ENCODE measurements at places on chromosomes 1 and 21.

DNA sequence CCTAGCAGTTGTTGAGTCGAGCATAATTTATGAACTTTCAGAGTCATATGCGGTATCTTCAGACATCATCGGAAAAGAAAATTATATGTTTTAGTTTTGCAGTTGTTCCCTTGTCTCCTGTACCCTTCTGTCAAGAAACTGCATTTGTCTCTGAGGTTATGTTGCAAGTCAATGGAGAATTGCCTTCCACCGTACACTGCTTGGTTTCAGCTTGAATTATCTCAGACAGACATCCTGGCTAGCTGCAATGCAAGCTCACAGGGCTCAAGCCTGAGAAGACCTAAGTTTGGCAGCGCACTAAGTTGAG is 156.0 kb downstream of the NFIA start:
- DNase-seq: no peak

GRCh38 chr1:232844791-232845190 is 39.6 kb downstream of the MAP10 start:
- no peak for DNase-seq

DNA sequence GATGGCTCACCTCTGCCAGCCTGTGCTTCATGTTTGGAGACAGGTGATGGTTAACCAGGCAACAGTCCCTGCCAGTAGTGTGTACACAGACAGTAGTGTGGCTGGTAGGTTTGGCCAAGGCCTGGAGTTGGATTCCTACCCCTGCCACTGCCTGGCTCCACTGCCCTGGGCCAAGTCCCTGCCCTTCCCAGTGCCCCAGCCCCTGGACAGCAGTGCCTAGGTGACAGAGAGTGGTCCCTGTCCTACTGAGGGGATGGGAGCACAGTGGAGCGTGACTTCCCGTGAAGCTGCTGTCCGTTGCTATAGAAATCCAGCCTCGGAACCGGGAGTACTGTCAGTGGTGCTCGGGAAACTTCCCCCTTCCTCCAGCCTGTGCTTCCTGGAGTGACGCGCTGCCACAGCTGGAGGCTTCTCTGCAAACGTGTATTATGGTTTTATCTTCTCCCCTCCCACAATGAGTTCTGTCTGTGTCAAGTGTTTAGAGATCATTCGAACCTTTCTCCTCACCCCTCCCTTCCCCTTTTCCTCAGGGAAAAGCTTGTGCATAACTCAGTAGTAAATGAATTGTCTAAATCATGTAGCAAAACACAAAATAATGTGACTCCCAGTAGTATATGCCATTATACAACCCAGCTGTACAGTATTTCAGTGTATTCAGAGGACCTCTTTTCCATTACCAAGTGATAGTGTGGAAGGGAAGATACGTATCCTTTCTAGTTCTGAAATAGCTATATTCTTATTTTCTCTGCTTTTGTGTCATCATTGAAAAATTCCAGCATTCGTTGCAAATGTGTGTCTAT is 73.4 kb downstream of the GALNT2 start:
- DNase-seq: no peak

DNA sequence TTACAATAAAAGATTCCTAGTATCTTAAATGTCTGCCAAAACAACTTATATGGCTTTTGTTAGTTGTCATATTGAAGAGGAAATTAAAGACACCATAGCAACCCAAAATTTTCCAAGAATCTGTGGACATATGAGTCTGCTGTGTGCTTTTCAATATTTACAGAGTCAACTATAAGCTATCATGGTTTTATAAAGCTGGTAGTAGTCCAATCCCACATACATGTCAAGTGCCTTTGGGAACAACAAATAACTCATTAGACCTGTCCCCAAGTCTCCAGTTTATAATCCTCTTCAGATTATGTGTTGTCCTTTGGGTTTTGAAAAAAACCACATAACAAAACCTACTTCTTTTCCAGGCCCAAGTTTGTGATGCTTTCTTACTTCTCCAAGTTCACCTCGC is 293.8 kb upstream of the USP25 start:
- no peak for DNase-seq

- no peak for DNase-seq
Observed at GRCh38 chr1:204130981-204131892, 20.6 kb downstream of the ETNK2 start.

GRCh38 chr1:230152999-230153398 is 86.0 kb downstream of the GALNT2 start:
- no peak for DNase-seq

GRCh38 chr1:46490406-46490655 is 695 bp downstream of the DMBX1 start:
- no peak for DNase-seq

DNA sequence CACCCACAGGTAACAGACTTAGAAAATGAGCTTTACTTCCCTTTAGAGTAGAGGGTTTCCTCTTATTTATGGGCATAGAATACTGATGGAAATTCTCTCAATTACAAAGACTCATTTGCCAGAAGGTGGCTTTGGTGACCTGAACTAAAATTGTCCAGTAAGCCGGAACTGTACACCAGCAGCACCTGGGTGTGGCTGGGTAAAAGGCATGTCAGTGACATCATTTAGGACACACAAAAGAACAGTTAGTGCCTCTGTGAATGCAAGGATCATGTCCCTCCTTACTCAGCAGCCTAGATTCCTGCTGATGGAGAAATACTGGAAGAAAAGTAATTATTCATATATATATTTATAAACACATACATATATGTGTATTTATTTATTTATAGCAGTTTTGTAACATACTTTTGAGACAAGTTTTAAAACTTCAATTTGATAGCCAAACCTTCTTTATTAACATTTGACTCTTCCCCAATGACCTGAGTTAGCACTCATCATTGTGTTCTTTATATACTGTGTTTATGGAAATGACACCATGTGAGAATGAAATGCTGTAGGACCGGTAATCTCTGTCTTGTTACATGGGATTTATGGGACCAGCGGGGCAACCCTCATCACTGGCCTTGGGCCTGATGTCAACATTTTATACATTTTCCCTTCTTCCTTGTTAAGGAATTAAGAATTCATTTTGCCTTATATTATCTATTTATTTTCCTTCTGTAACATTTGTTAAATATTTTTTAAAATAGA is 274.4 kb downstream of the BRINP2 start:
- DNase-seq: no peak

All from NK-92 treated with Interleukin-12 subunit alpha and Interleukin-12 subunit beta, amount 100 ng/mL, for 24 hours (cell line).